ENCODE measurements at places on chromosomes 5 and 9.

DNA sequence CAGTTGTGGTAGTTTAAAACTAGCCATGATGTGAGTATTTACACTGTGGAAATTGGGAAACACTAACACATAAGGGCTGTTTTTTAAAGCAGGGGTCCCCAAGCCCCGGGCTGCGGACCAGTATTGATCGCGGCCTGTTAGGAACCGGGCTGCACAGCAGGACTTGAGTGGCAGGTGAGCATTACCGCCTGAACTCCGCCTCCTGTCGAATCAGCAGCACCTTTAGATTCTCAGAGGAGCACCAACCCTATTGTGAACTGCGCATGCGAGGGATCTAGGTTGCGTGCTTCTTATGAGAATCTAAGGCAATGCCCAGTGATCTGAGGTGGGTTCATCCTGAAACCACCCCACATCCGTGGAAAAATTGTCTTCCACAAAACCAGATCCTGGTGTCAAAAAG lies 127.8 kb downstream of the PCSK5 start:
- DNase-seq, result no peak

DNA sequence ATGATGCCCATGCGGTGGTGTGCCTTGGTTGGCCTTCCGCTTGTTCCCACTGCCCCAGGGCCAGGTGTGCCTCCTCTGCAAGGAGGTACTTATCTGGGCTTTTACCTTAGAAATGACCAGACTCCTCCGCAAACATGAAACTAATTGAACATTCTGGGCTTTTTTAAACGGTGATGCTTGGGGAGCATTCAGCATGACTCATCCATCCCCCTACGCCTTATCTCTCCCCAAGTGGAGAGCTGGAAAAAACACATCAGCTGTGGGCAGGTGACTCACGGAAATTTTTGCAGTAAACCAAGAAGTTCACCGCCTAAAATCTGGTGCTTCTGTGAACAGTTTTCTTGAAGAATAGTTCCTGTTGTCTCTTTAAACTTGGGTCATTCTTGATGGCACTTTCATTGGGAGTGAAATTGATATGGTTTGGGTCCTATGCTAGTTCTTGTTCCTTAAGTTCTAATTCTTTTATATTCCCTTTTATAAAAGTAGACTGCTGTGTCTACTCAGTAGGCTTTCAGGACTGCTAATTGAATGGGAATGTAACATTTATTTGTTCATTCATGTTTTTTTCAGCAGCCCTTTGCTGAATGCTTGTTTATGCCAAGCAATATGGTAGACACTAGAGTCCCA lies 39.6 kb downstream of the SFXN1 start:
- DNase-seq, result no peak

DNA sequence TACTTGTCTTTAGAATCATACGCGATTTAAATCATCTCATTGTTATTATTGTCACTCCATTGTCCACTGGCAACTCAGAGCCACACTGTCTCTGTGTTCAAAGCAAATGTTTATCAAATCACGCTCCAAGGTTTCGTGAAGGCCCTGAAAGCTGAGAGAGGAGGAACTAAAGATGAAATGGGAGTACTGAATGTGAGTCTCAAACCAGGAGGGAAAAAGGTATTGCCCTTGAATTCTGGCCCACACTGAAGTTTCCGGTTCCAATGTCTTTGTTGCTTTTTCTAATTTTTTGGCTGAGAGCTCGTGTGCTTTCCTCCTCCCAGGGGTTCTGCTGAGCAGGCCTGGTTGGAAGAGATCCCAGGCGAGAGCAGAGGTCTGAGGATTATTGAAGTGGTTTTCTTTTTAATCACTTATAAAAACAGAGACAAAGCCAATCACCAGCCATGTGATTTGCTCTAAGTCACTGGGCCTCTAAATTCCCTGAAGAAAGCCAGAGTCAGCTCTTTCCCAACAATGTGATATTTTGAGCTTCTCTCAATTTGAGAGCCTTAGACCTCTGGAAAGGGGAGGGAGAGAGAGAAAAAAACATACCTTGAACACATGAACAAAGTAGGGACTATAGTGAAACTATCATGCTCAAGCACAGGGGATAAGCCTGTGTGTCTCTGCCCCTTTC lies 420.8 kb upstream of the GRAMD2B start:
- no peak for DNase-seq

DNA sequence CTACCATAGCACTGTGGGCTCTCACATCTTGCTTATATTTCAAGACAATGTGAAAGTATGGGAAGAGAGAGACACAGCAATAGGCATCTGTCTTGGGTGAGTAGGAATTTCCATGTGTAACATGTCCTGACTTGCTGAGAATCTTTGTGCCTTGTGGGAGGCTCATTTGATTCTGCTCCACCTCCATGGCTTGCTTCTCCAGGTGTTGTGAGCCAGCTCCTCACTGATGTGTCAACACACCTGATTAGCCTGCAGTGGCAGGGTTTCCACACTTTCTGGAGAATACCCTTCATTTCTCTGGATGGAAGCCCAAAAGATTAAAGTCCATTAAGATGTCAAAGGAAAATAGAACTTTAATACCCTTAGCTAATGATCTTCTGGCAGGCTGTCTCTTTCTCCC lies 613.6 kb downstream of the ZNF608 start:
- no peak for DNase-seq

- DNase-seq, result no peak
Observed at GRCh38 chr5:66021585-66021984, 95.2 kb downstream of the ERBIN start.

DNA sequence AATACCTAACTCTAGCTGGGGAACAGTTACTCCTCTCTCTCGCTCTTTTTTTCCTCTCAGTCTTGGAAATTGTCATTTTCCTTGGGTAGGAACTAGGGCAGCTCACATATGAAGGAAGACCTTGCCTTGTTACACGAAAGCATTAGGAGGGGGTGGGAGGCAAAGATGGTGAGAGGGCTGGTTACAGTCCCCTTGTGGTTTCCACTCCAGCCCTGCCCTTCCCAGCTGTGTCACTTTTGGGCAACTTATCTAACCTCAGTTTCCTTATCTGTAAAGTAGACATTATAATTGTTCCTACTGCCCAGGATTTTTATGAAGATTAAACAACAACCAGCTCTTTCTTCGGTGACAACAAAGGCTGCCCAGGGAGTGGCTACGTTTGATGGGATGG lies 196.2 kb upstream of the CLINT1 start:
- DNase-seq, result no peak

DNA sequence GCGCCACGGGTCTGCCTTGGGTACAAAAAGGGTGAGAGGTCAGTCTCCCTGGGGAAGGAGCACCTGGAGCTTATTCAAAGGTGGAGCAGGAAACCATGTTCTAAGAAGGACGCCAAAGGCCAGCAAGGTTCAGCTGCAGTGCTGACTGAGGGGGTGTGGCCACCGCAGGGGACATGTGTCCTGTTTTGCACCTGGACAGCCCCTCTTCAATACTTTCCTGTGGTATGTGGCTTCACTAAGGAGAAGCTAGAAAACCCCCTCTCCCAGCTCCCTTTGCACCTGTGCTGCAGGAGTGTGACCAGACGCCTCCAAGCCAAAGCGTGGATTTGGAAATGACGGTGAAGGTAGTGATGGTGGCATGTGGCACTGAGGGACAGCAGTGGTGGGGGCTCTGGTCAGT lies 23.6 kb downstream of the TRIM14 start:
- no peak for DNase-seq

- DNase-seq, result no peak
Observed at GRCh38 chr9:74463825-74464224, 33.3 kb upstream of the RORB start.

DNA sequence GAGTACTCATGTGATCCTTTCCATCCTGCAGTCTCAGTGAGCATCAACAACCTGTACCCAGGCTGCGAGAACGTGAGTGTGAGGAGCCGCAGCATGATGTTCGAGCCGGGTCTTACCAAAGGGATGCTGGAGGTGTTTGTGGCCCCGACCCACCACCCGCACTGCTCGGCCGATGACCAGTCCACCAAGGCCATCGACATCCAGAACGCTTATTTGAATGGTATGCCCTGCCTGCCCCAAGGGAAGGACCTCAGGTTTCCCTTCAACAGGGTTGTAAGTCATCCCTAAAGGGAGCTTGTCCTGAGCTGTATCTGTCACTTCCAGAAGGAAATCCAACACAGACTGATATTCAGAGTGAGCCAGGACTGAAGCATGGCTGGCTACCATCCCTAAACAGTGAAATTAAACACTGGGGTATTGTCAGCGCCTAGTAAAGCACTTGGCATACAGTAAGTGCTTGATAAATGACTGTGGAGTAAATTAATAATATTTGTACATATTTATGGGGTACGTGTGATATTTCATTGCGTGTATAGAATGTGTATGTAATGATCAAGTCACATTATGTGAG lies 39.3 kb upstream of the CTSL start:
- DNase-seq, result no peak

DNA sequence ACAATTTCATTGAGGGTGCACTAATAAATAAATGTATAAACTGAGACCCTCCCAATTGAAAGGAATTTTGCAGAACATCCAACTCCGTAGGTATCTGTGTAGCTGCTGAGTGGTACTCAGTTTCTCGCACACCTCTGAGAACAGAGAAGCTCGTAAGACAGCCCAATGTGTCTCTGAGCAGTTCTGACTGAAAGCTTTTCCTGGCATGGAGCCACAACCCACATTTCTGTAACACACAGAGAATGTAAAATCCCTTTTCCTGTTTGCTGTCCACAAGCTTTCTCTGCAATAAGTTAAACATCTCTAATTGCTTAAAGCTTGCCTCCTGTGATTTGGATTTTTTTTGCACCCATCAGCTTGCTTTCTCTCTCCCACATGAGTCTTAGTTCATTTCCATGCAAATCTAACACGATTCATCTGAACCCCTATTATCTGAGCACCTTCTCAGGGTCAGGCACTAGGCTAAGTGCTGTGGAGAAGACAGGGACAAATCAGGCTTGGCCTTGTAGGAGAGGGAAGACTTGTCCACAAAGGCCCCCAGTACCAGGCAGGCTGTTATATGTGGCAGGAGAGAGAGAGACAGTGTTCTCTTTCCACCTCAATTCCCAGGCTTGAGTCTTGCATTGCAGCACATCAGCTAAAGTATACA lies 44.2 kb upstream of the COL15A1 start:
- DNase-seq, result no peak

- DNase-seq, result no peak
Observed at GRCh38 chr5:33118761-33119415, 321.9 kb upstream of the TARS1 start.

GRCh38 chr9:86978922-86979474 lies 31.7 kb upstream of the GAS1 start:
- no peak for DNase-seq

DNA sequence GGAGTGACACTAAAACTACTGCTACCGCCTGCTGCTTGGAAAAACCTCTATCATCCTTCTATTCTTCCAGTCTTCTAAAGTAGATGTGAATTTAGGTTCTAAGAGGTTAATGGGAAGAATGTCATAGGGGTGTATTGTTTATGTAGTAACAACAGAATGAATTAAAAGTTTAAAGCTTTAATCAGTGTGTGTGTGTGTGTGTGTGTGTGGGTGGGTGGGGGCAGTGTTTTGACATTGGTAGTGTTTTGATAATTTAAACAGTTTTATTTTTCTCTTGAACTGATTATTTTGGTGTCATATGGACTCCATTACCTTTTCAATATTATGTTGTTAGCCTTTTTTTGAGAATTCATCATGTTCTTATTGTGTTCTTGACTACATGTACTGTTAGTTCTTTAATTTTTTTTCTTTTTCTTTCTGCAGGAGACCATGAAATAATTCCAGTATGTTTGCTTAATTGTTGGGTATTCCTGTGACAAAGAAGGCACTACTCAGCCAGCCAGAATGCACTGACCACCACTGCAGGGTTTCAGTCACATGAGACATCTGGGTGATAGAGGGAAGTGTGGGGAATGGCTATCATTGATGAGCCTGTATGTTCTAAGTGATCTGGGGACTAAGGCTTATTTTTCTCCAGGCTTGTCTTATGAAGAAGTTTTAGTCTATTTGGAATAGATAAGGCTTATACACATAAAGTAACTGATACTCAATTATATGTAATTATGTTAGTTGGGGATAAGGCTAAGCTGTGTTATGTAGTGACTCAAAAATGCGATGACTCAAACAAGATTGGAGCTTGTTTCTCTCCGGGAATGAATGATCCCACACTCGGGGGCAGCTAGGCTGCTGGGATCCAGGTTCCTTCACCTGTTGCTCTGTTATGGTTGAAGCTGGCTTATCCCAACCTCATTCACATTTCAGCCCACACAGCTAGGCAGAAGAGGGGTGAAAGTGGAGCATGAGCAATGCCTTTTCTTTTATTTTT lies 50.2 kb upstream of the ACTBL2 start:
- no peak for DNase-seq
